Naive thymus-derived CD8-positive, alpha-beta T cell (primary cell): ENCODE measurements at places on chromosomes 3 and 15.

GRCh38 chr3:83890039-83890762 lies 1068.6 kb upstream of the CADM2 start:
- DNase-seq: no peak
- no peaks in the 10 kb centered on the region for H3K36me3 ChIP-seq
- no peak overlapping the region for H3K4me3 ChIP-seq
- no peaks in the 10 kb centered on the region for H3K27me3 ChIP-seq
- no peaks in the 10 kb centered on the region for H3K4me1 ChIP-seq
- no peak overlapping the region for H3K27ac ChIP-seq

- no peak overlapping the region for H3K4me3 ChIP-seq
- no peaks in the 10 kb centered on the region for H3K36me3 ChIP-seq
- no peak for DNase-seq
- no peaks in the 10 kb centered on the region for H3K27me3 ChIP-seq
- H3K4me1 ChIP-seq: peaks cover 11% of the 10 kb centered on the region
- H3K27ac ChIP-seq: no peak overlapping the region
These were observed 12.6 kb upstream of the RTP3 start for GRCh38 chr3:46484911-46485778.

GRCh38 chr3:149493315-149494021 lies 19.0 kb downstream of the TM4SF4 start:
- DNase-seq: no peak
- peaks cover 15% of the 10 kb centered on the region for H3K27me3 ChIP-seq
- H3K36me3 ChIP-seq: no peaks in the 10 kb centered on the region

GRCh38 chr3:136512381-136512780 lies 239.8 kb downstream of the STAG1 start:
- no peaks in the 10 kb centered on the region for H3K36me3 ChIP-seq
- DNase-seq: no peak
- H3K4me3 ChIP-seq: no peak overlapping the region
- no peaks in the 10 kb centered on the region for H3K4me1 ChIP-seq
- H3K27me3 ChIP-seq: no peaks in the 10 kb centered on the region

GRCh38 chr3:73868688-73869315 lies 244.1 kb upstream of the PDZRN3 start:
- H3K4me1 ChIP-seq: no peaks in the 10 kb centered on the region
- DNase-seq: no peak
- no peak overlapping the region for H3K27ac ChIP-seq
- no peak overlapping the region for H3K4me3 ChIP-seq

- H3K4me3 ChIP-seq: no peak overlapping the region
- peaks cover 7% of the 10 kb centered on the region for H3K4me1 ChIP-seq
- H3K27me3 ChIP-seq: no peaks in the 10 kb centered on the region
- H3K36me3 ChIP-seq: no peaks in the 10 kb centered on the region
These were observed 41.1 kb downstream of the MFSD1 start for GRCh38 chr3:158842976-158843375.

DNA sequence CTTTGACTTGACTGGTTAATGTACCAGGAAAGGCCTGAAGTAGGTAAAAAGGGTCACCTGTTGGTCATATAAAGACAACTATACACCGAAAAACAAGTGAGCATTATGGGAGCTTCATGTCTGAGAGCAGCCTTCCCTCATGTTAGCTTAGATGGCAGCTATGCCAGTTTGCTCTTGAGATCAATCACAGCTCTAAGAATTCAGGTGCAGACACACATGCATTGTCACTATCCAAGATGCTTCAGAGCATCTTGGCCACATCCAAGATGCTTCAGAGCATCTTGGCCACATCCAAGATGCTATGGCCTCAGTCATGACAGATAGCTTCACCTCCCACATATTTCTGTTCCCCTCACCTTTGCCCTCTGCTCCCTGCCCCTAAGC lies 15.5 kb downstream of the ZNF80 start:
- H3K27ac ChIP-seq: peak overlapping the region; percentile 75
- H3K36me3 ChIP-seq: peaks cover 17% of the 10 kb centered on the region
- H3K4me1 ChIP-seq: peaks cover 69% of the 10 kb centered on the region
- no peaks in the 10 kb centered on the region for H3K27me3 ChIP-seq

- H3K27me3 ChIP-seq: peaks cover 23% of the 10 kb centered on the region
- H3K36me3 ChIP-seq: no peaks in the 10 kb centered on the region
These were observed 104.5 kb downstream of the SST start for GRCh38 chr3:187565701-187566100.

- no peak overlapping the region for H3K27ac ChIP-seq
- H3K27me3 ChIP-seq: peaks cover 40% of the 10 kb centered on the region
- H3K4me1 ChIP-seq: no peaks in the 10 kb centered on the region
These were observed 28.1 kb upstream of the CORO2B start for GRCh38 chr15:68550498-68551295.

- DNase-seq: no peak
- peak overlapping the region; percentile 99 for H3K27ac ChIP-seq
- H3K27me3 ChIP-seq: no peaks in the 10 kb centered on the region
- peak overlapping the region; percentile 99 for H3K4me3 ChIP-seq
- H3K36me3 ChIP-seq: peaks cover 8% of the 10 kb centered on the region
- H3K4me1 ChIP-seq: peaks cover 48% of the 10 kb centered on the region
These were observed 1.0 kb upstream of the ISY1 start for GRCh38 chr3:129161860-129162271.

DNA sequence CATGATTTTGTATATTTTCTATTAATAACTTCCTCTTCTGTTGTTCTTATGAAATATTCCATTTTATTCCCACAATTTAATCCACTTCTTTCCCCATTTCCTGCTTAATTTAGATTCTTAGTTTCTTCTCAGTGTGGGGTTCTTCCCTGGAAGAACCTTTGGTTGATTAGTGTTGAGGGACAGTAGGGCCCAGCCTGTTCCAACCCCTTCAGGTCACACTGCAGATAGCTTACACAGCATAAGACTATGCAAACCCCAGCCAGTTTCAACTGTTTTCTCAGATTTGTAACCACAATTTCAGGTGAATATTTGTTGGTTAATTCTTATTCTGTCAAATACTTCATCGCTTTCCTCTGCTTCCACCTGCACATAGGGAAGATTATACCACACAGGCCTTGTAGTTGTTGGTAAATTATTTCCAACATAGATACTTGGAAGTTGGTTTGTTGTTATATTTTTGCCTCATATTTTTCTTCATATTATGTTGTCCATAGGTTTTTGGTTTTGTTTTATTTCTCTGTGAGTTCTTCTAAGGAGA lies 34.7 kb downstream of the AADACL2 start:
- no peak overlapping the region for H3K27ac ChIP-seq
- peaks cover 3% of the 10 kb centered on the region for H3K27me3 ChIP-seq
- no peak overlapping the region for H3K4me3 ChIP-seq
- no peak for DNase-seq
- no peaks in the 10 kb centered on the region for H3K4me1 ChIP-seq

DNA sequence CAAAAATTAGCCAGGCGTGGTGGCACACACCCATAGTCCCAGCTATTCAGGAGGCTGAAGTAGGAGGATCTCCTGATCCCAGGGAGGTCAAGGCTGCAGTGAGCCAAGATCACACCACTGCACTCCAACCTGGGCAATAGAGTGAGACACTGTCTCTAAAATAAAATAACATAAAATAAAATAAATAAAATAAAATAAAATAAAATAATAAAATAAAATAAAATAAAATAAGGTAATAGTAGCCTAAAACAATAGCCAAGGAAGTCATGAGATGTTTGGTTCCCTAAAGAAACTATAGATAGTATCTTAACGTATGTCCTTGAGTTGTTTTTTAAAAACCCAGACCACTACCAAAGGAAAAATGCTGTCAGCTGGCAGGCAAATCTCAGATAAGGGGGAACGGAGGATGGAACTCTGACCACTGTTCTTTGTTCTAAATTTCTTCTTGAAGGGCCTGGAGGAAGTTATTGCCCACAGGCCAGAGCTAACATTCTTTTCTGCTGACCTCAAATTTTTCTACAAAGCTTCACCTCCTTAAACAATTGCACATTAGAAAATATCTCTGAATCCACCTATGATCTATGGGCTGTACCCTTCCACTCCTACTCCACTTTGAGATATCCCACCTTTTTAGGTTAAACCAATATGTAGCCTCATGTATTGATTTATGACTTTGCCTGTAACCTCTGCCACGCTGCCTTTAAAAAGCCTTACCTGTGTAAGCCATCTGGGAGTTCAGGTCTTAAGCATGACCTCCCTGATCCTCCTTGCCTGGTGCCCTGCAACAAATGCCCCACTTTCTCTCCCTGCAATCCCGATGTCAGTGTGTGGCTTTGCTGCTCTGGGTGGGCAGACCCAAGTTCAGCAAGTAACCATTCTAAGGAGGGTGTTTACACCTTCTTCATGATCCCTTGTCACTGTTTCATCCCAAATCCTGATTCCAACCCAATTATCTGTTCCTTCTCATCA lies 126.2 kb upstream of the BHLHE40 start:
- no peaks in the 10 kb centered on the region for H3K27me3 ChIP-seq
- no peak for DNase-seq
- H3K36me3 ChIP-seq: no peaks in the 10 kb centered on the region
- peaks cover 65% of the 10 kb centered on the region for H3K4me1 ChIP-seq

DNA sequence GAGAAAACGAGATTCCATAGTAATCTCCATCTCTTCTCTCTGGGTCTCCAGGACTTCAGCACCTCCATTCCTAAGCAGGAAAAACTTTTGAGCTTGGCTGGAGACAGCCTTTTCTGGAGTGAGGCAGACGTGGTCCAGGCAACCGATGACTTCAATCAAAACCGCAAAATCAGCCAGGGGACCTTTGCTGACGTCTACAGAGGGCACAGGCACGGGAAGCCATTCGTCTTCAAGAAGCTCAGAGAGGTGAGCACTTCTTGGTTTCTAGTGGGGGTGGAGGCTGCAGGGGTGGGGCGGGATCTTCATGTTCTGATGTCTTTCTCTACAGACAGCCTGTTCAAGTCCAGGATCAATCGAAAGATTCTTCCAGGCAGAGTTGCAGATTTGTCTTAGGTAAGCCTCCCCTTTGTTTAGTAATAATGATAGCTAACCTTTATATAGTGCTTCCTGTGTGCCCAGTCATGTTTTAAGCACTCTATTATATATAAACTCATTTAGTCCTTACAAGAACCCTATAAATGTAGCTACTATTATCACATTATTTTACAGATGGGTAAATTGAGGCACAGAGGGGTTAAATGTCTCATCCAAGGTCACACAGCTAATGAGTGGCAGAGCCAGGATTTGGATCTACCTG lies 35.0 kb upstream of the TATDN2 start:
- peaks cover 7% of the 10 kb centered on the region for H3K4me1 ChIP-seq
- H3K4me3 ChIP-seq: no peak overlapping the region
- peaks cover 30% of the 10 kb centered on the region for H3K36me3 ChIP-seq
- no peaks in the 10 kb centered on the region for H3K27me3 ChIP-seq
- H3K27ac ChIP-seq: peak overlapping the region; percentile 54

- DNase-seq: no peak
- no peak overlapping the region for H3K27ac ChIP-seq
- H3K27me3 ChIP-seq: peaks cover 7% of the 10 kb centered on the region
- H3K36me3 ChIP-seq: no peaks in the 10 kb centered on the region
- peaks cover 9% of the 10 kb centered on the region for H3K4me1 ChIP-seq
These were observed 184.8 kb downstream of the SHQ1 start for GRCh38 chr3:72663429-72663828.

- H3K36me3 ChIP-seq: no peaks in the 10 kb centered on the region
- H3K4me1 ChIP-seq: no peaks in the 10 kb centered on the region
- peaks cover 21% of the 10 kb centered on the region for H3K27me3 ChIP-seq
- no peak overlapping the region for H3K4me3 ChIP-seq
- H3K27ac ChIP-seq: no peak overlapping the region
- no peak for DNase-seq
These were observed 75.8 kb upstream of the FAM98B start for GRCh38 chr15:38378161-38378560.

GRCh38 chr3:17194116-17194515 lies 309.4 kb downstream of the PLCL2 start:
- no peaks in the 10 kb centered on the region for H3K27me3 ChIP-seq
- no peak for DNase-seq

- no peak overlapping the region for H3K4me3 ChIP-seq
- DNase-seq: no peak
- peaks cover 10% of the 10 kb centered on the region for H3K4me1 ChIP-seq
These were observed 25.6 kb upstream of the GLCE start for GRCh38 chr15:69134791-69135190.

- H3K27ac ChIP-seq: peak overlapping the region; percentile 55
- H3K36me3 ChIP-seq: peaks cover 64% of the 10 kb centered on the region
- no peak overlapping the region for H3K4me3 ChIP-seq
- no peak for DNase-seq
- no peaks in the 10 kb centered on the region for H3K27me3 ChIP-seq
These were observed 15.2 kb downstream of the SLTM start for GRCh38 chr15:58918239-58918638.

GRCh38 chr3:69686056-69686455 lies 53.2 kb upstream of the MITF start:
- peaks cover under 1% of the 10 kb centered on the region for H3K27me3 ChIP-seq
- H3K36me3 ChIP-seq: no peaks in the 10 kb centered on the region
- H3K4me3 ChIP-seq: no peak overlapping the region
- no peak overlapping the region for H3K27ac ChIP-seq
- no peaks in the 10 kb centered on the region for H3K4me1 ChIP-seq

- H3K27me3 ChIP-seq: no peaks in the 10 kb centered on the region
- no peak for DNase-seq
- no peak overlapping the region for H3K4me3 ChIP-seq
- H3K4me1 ChIP-seq: peaks cover 32% of the 10 kb centered on the region
- H3K36me3 ChIP-seq: peaks cover 42% of the 10 kb centered on the region
These were observed 11.1 kb downstream of the SLC6A6 start for GRCh38 chr3:14413381-14414071.

DNA sequence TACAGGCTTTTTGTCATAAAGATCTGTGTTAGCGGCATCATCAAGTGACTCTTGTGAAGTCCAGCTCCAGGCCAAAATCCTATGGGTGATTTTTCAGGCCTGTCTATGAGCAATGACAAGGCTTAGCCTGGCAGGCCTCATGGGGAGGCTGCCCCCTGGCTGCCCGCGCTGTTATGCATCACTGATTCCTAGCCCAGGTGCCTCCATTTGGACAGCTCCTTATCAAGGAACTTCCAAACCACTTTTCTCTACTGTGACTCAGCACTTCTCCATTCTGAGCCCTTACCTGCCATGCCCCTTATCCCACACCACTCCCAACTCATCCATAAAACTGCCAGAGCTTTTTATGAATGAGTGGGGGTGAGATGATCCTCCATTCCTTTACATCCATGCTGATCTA lies 91.5 kb upstream of the C3orf80 start:
- H3K27ac ChIP-seq: no peak overlapping the region
- H3K4me1 ChIP-seq: no peaks in the 10 kb centered on the region
- no peaks in the 10 kb centered on the region for H3K36me3 ChIP-seq
- H3K27me3 ChIP-seq: peaks cover 6% of the 10 kb centered on the region
- no peak for DNase-seq

GRCh38 chr15:38746211-38746610 lies 181.6 kb upstream of the RASGRP1 start:
- H3K27ac ChIP-seq: no peak overlapping the region
- no peaks in the 10 kb centered on the region for H3K36me3 ChIP-seq
- H3K27me3 ChIP-seq: peaks cover 5% of the 10 kb centered on the region

DNA sequence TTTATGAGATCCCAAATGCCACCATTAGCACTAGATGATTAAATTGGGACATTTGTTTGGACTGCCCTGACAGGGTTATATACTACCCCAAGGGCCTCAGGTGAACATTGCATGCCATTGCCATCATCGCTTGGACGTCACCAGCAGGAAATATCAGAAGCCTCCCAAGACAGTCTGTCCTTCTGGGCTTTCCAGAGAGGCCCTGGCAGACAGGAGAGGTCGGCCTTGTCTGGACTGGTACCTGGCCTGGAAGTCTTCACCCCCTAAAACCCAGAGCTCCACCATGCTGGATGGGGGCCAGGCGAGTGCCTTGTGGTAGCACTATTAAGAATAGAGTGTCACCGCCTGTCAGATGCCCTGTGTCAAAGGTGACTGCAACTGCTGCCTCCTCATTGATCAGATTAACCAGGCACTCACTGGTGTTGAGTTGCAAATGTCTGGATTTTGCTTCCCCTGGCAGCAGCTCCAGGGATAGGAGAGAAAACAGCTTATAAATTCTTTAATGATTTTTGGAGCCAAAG lies 324.1 kb upstream of the RASGRP1 start:
- no peak for DNase-seq
- H3K4me3 ChIP-seq: no peak overlapping the region
- H3K27ac ChIP-seq: no peak overlapping the region
- H3K27me3 ChIP-seq: peaks cover 10% of the 10 kb centered on the region
